Smooth muscle cell of the brain vasculature (primary cell): ENCODE measurements at places on chromosomes 16 and 17.

DNA sequence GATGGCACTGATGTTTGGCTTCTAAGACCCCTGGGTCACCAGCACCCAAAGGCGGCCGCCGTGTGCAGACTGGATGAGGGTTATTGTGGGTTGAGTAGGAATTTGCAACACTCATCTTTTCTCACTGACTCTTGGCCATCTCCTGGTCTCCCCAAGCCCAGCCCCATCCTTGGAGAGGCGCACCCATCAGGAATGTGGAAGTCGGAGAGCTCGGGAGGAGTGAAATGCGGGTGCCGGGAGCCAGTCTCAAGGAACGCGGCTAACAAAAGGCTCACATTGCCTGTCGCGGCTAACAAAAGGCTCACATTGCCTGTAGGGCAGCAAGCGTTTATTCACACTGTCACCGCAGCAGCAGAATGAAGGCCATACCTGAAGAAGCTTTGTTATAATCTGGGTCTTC lies 248.6 kb downstream of the FOXL1 start:
- no peak for DNase-seq

DNA sequence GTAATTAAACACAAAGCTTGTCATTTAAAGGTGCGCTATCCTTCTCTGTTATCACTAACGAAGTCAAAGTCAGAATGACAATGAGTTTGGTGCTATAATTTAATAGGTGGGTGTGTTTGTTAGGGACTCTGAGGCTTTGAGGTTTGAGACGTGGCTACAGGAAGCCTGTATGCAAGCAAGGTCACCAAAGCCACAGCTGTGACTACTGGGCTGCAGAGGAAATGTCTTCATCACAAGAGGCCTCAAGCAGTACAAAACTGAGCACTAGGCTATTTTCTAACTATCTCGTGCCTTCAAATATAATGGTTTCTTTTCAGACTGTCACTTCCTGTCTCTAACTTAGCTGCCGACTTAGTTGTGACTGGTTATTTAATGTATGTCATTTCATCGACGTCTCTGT lies 141.2 kb downstream of the AATF start:
- DNase-seq: no peak

GRCh38 chr16:23505671-23506605 lies 4.4 kb downstream of the GGA2 start:
- DNase-seq: no peak

DNA sequence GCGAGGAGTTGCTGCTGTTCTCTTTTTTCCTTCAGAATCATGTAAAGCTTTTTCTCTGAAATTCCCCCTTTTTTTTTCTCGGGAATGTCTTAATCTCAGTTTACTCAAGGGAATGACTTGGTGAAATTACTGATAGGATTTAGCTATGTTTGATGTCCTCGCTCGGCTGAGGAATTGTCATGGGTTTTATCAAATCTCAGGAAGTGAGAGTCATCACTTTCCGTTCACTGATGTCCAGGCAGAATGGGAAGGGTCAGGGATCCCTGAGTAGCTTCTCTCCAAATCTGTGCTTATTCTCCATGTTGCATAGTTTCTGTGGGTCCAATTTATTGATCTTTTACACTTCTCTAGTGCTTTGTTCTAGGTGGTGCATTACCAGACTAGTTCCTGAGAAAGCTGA lies 6.3 kb downstream of the IGSF6 start:
- DNase-seq: no peak

- DNase-seq: no peak
Measured at GRCh38 chr16:10961231-10961630, 16.9 kb downstream of the CLEC16A start.

DNA sequence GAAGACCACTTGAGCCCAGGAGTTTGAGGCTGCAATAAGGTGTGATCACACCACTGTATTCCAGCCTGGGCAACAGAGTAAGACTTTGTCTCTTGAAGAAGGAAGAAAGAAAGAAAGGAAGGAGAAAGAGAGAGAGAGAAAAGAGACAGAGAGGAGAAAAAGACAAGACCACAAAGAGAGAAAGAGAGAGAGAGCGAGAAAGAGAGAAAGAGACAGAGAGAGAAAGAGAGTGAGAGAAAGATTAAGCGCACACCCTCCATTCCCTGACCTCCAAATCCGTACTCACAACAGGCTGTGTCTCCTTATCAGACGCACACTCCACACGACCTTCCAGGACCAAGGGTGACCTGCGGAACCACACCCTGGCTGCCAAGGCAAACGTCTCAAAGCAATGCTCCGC lies 19.6 kb downstream of the KLHDC4 start:
- DNase-seq: no peak

DNA sequence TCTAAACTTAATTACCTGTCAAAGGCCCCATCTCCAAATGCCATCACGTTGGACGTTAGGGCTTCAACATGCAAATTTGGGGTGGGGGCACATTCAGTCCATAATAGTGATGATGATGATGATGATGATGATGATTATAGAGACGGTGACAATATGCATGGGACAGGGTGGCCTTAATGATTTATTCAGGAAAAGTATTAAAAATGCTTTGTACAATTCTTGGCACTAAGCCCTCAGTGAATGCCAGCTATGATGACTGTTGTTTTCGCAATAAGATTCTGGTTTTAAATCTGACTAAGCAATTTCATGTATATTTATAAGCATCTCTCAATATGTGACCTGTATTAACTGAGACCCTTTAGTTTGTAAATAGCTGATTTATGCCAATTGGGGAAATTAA lies 106.3 kb downstream of the C16orf95 start:
- no peak for DNase-seq

DNA sequence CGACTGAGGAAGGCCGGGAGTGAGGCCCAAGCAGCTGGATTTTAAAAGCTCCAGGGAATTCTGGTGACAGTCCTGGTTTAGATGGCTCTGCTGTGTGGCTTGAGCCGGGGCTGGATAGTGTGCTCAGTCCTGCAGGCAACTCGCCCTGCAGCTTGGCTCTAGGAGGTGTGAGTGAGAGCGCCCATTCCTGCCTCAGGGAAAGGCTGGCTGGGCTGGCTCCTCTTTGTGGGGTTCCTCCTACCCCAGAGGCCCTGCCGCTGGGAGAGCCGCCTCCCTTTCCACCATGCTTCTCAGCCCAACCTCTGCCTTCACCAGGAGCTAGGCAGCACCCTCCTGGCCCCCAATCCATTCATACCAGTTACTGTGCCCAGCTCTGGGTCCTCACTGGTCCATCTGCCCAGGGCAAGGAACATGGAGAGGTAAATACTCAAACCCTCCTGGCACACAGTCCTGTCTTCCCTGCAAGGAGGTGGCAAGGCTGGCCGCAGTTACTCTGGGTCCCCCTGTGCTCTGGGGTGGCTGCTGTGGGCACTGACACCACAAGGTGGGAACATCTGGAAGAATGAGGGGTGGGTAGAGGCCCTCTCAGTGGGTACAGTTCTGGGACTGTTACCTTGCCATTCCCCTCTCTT lies 47.1 kb downstream of the VAC14 start:
- DNase-seq: no peak

GRCh38 chr16:7456211-7456610 lies 123.6 kb downstream of the RBFOX1 start:
- DNase-seq: no peak
